ENCODE measurements at places on chromosomes 2 and 18. TPM values are rescaled to one million over a fixed set of nuclear protein-coding genes. Genes with fewer than 3 reads are reported as not detected.

SERPINB10 gene
- not detected for total RNA-seq

CAD gene
- total RNA-seq, result 50.7 TPM

UPP2 gene
- not detected for total RNA-seq

YWHAQ gene
- total RNA-seq, result 358 TPM

SP140 gene
- total RNA-seq, result 14.1 TPM

EVX2 gene
- total RNA-seq, result not detected

KYNU gene
- 0.72 TPM for total RNA-seq

FAM117B gene
- total RNA-seq, result 7.2 TPM

SP100 gene
- 169 TPM for total RNA-seq

DPY30 gene
- 71.1 TPM for total RNA-seq

TSPYL6 gene
- not detected for total RNA-seq

DYSF gene
- 140 TPM for total RNA-seq

UBR3 gene
- 18.7 TPM for total RNA-seq

SP5 gene
- not detected for total RNA-seq

FAHD2A gene
- 23.4 TPM for total RNA-seq

RGPD4 gene
- not detected for total RNA-seq

GPR35 gene
- 0.82 TPM for total RNA-seq

NAT8 gene
- total RNA-seq, result not detected

POTEF gene
- total RNA-seq, result 2.3 TPM

DSG2 gene
- total RNA-seq, result 168 TPM

WNT10A gene
- 2.5 TPM for total RNA-seq

ATOH8 gene
- 1.9 TPM for total RNA-seq

All from astrocyte (in vitro differentiated cells and primary cell).